Pons (tissue), 1 donor: ENCODE measurements at places on chromosomes 13 and 19.

GRCh38 chr13:64643066-64643465, 2587.1 kb downstream of the PCDH9 start:
- no peak for DNase-seq

GRCh38 chr19:11261431-11261970, 823 bp downstream of the DOCK6 start:
- no peak for DNase-seq

DNA sequence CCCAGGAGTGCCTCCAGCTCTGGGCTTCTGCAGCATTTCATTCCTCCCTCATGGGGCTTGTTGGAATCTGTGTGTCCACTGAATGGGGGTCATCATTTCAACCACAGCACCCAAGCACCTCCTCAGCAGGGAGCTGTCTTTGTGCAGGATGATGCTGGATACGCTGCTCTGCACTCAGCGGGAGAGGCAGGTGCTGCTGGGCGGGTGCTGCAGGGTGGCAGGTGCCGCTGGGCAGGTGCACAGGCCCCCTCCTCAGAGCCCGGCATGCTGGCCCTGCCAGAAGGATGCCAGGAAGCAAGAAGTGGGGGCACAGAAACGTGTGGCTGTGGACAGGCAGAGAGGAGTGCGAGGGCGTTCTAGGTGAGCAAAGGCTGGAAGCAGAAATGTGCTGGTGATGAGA, 121.8 kb upstream of the VSTM2B start:
- no peak for DNase-seq

DNA sequence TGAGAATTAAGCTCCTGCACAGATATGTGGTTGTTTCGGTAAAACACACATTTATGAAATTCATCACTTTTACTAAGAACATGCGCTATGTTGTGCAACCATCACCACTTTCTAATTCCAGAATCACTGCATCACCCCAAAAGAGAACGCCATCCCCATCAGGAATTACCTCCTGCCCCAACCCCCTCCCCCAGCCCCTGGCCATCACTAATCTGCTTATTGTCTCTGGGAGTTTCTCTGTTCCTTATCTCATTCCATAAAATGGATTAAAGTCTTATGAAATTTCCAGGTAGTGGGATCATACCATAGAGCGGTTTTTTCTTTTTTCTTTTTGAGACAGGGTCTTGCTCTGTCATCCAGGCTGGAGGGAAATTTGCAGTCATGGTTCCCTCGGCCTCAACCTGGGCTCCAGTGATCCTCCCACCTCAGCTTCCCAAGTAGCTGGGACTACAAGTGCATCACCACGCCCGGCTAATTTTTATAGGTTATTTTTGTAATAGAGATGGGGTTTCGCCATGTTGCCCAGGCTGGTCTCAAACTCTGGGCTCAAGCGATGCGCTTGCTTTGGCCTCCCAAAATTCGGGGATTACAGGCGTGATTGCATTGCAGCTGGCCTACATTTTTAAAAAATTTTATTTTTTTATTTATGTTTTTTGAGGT, 3.5 kb downstream of the ZSCAN5B start:
- DNase-seq = no peak

DNA sequence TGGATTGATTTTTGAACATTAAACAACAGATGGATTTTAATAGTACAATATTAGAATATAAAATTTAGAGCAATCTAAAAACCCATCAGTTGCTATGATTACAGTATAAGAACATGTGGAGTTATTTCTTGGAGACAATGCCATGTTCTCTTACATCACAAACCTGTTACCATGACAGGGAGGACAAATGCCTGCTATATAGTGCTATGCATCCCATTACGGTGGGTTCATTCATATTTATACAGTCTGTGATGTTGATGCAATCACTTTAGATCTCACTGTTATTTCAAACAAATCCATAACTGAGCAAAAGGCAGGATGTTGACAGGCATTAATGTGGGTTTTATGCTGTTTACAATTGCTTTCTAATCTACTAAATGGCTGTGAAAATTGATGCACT, 467.5 kb downstream of the DIAPH3 start:
- DNase-seq = no peak

- DNase-seq = no peak
Measured at GRCh38 chr13:58097831-58098230, 466.3 kb downstream of the PCDH17 start.
